ENCODE measurements at places on chromosomes 12 and 14.

- no peak for DNase-seq
Measured at GRCh38 chr12:42985506-42985905, 396.0 kb upstream of the PRICKLE1 start.

- DNase-seq, result no peak
Measured at GRCh38 chr14:36428350-36428749, 91.7 kb downstream of the NKX2-1 start.

- DNase-seq, result no peak
Measured at GRCh38 chr12:89528434-89528833, 2.6 kb upstream of the POC1B start.

DNA sequence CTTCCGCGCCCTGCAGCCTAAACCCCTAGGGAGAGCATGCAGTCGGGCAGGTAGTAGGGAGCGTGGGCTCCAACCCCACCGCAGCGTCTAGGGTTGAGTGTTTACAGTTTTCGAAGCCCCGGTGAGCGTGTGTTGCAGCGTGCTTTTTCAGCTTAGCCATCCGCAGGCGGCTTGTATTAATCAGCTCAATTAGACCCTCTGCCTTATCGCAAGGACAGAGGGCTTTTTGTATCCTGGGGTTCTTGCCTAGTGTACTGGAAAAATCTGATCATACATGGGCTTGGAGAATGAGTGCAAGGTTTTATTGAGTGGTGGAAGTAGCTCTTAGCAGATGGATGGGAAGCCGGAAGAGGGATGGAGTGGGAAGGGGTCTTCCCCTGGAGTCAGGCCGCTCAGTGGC lies 44.4 kb upstream of the GNG2 start:
- no peak for DNase-seq

DNA sequence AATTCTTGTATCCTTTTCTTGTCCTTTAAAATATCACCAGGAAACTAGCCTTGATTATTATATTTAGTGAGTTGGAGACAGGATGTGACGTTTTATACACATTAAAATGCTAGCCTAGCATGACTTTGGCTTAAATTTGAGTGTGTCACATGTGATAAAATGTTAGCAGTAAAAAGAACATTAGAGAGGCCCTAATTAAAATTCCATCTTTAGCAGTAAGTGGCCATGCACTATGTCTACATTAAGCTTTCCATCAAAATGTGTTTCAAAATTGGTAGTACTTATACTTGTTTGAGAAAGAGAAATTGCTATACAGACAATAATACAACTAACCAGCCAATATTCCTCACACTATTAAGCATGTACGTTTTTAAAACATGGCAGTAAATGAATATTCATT lies 29.9 kb upstream of the MGAT4C start:
- no peak for DNase-seq

GRCh38 chr12:123961585-123962345 lies 10.9 kb downstream of the CCDC92 start:
- no peak for DNase-seq

DNA sequence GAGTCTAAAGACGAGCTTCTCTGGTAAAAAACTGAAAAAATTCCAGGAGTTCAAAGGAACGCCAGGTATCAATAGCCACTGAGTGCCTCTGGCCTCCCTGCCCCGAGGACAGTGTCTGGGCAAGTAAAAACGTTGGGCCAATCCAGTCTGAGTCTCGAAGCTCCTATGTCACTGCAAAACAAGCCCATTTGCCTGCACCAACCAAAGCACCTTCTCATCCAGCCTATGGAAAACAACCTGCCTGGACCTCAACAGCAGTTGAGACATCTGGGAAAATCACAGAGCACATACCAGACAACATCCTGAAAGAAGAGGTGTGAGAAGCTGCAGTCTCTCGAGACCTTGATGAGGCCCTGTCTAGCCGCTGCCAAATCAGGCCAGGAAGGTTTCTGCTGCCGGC lies 56.6 kb downstream of the RNF34 start:
- DNase-seq, result no peak

DNA sequence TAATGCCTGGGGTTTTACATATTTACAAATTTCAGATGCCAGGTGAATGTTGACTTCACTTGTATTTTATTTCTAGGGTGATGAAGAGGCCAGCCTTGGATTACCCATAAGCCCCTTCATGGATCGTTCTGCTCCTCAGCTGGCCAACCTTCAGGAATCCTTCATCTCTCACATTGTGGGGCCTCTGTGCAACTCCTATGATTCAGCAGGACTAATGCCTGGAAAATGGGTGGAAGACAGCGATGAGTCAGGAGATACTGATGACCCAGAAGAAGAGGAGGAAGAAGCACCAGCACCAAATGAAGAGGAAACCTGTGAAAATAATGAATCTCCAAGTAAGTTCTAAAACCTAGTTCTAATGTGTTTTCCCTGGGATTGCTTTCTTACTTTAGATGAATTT lies 41.3 kb upstream of the SLCO1C1 start:
- no peak for DNase-seq

Measured in stimulated activated CD4-positive, alpha-beta T cell treated with anti-CD3 and anti-CD28 coated beads, TNF-alpha, amount 100 ng/mL, for 1 hour (primary cell).